ENCODE measurements at places on chromosomes 6 and 20. TPM values are rescaled to one million over a fixed set of nuclear protein-coding genes. Genes with fewer than 3 reads are reported as not detected.

The RNF144B gene
- total RNA-seq = 141 TPM

DNA sequence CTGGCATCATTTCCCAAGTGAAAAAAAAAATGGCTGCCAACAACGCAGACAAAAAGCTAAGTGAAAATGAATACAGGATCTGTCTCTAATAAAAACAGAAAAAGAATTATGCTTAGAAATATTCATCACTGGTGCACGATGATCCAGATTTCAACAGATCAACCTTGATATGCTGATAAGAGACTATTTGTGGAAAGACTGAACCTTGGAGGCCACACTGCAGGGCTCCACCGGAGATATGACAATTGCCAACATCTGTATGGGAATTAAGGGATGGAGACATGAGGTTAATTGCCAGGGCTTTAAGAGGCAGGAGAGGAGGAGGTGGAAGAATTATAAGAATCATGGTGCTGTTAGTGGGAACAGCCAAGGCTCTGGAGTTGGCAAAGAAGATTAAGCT, 48.3 kb downstream of the PFDN4 start:
- no peak for DNase-seq

DNA sequence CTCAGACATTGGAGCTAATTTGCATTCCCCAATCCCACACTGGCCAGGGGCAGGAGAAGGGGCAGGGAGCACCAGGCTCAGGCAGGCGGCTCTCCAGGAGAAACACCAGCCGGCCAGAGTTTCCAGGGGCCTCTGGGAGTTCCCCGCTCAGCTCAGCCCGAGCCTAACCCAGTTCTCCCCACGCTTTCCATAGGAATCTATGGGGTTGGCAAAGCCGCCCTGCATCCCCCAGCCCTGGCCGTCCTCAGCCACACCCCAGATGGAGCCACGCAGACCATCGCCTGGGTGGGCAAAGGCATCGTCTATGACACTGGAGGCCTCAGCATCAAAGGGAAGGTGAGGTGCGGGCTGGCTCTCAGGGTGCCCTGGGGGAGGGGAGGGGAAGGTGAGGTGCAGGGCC, 8.2 kb downstream of the NPEPL1 start:
- DNase-seq = no peak

The MEI4 gene
- total RNA-seq = not detected

GRCh38 chr6:33088258-33088930, 12.6 kb downstream of the HLA-DPB1 start:
- peak; percentile 80 for DNase-seq

DNA sequence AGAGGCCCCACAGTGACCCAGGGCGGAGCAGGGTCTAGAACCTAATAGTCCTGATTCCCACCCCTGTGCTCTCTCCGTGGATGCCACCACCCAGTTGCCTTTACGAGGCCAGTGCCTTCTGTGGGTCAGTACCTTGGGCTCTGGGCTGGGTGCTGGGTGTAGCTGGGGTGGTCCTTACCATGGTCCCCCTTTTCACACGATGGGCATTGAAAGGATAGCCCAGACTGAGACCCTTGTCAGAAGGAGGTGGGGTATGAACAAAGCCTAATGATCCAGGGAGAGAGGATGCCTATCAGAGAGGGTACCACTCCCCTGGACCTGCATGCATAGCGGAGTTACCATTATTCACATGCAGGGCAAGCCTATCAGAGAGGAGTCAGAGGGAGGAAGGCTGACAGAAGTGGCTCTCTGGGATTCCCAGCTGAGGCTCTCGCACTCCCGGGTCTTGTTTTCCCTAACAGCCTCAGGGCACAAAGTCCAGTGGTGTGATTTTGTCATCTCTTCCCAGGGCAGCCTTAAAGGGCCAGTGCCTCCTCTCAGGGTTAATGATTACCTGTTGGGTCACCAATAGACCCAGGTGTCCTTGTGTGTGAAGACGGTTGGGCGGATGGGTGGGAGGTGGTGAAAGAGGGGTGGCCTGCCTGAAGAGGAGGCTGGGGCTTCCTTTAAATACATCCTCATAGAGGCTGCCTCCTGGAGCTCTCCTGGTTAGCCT, 36.2 kb downstream of the VEGFA start:
- DNase-seq = peak; percentile 43
